ENCODE measurements at places on chromosomes 4 and X.
A peak's percentile ranks its signal among the peaks of the same experiment; 100 is the strongest.

- no peak for DNase-seq
These were observed 44.6 kb upstream of the VCX start for GRCh38 chrX:7798327-7798726.

GRCh38 chrX:150455215-150455608 is 92.1 kb downstream of the MAMLD1 start:
- DNase-seq, result no peak

DNA sequence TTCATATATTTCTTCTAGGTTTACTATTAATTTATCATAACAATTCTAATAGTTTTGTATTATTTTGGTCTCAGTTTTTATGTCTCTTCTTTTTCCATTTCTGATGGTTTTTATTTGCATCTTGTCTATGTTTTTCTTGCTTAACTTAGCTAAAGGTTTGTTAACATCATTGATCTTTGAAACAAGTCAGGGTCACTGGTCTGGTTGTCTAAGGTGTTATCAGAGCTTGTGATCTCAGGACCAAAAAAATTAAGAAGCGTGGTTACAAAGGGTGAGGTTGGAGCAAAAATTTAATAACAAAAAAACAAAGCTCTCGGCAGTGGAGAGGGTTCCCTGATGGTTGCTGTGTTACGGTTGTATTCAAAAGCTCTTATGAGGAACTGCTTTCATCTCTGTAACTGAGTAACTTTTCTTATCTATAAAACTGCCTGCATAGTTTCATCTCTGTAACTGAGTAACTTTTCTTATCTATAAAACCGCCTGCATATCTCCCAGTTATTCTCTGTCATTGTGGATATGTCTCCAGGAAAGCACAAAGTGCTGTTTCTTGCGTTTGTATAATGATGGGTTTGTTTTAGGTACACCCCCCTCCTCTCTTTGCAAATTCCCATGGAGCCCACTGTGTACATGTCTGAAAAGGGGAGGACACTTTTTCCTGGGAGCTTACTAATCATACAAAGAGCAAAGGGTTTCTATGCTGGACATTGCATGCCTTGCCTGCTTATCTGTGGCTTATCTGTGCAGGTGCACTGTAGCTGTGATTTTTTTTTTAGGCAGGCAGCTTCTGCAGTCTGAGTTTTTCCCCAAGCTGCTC is 62.4 kb upstream of the UGT2B15 start:
- no peak for DNase-seq

DNA sequence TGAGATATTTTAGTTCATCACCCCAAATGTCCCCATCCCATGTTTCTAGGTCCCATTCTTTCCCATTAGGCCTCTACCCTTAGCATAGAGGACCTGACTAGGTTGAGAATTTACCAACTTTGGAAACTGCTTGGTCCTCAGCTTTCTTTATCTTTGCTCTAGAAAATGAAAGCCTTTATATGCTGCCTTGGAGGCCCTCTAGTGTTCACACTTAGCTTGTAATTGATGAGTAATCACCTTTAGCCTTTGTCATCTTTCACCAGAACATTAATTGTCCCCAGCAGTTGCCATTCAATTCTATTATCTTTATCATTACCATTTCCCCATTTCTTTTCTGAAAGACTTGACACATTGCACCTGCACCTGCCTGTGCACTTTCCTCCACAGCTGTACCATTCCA is 589.2 kb upstream of the NR3C2 start:
- DNase-seq, result no peak

DNA sequence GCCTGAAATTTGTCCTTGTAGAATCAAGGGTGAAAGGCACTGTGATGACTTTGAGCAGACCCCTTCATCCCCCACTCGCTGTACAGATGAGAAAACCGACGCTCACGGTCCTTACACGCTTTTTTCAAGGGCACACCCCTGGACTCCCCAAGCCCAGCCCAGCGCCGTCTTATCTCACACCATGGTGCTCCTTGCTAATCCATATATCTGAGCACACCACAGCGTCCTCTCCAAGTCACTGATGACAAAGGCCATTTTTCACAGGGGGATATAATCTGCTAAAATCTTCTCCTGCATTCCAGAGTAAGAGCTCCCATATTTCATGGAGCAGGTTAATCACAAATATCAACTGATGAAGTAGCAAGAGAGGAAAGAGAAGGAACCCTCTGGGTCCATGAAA is 486.3 kb downstream of the BCOR start:
- no peak for DNase-seq

GRCh38 chr4:126541820-126542219 is 1090.9 kb upstream of the INTU start:
- DNase-seq, result no peak

DNA sequence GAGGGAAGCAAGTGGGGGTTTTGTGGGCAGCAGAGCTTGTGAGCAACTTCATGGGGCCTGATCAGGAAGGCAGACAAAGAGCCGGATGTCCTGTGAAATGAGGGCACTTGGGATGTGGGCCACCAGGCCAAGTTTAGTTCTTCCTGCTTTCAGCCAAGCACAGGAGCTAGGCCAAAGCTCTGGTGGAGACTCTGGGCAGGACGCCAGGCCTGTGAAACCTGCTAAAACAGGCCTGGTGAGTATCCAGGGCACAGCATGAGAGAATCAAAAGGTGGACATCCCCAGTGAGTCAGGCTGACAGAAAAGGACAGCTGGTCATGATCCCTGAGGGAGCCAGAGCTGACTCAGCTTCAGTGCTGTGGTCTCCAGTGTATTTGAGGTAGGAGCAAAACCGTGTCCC is 95.7 kb downstream of the NPNT start:
- DNase-seq, result no peak

DNA sequence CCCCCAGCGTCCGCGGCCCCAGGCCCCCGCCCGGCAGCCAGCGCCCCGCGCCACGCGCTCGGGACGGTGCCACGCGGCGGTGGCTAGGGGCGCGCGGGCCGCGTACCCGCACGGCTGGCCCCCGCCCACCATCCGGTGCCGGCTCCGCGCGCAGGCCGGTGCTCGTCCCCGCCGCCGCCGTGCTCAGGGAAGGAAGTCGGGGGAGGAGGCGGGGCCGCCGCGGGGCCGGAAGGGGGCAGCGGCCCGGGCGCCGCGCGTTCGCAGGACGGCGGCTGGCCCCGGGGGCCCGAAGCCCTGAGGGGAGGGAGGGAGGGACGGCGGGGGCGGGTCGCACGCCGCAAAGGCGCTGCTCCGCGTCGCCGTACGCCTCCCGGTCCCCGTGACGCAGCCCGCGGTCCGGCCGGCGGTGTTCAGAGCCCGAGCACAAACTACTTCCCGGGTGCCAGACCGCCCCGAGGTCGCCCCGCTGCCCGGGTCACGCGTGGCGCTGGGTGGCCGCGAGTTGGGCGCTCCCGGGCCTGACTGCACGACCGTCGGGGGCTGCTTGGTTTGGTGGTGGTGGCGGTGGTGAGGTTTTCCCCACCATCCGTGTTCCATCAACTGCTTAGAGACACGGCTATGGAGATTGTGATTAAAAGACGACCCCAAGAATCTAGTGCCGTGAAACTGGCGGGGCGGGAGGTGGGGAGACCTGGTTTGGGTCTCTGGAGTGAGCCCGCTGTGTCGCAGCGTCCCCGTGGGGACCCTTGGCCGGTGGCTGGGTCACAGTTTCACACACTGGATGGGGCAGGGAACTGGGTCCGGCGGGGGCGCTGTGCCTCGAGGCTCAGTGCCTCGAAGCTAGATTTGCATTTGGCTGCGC is at the start of gene DCTD:
Gene DCTD, minus strand, starts transcription at position 205 of the 862 bp plus-strand sequence. CDS start 1,818 bp downstream, outside the sequence.
- DNase-seq, result peak; percentile 16

GRCh38 chr4:92231511-92231910 is 72.3 kb upstream of the GRID2 start:
- DNase-seq, result no peak

- no peak for DNase-seq
These were observed 54.2 kb downstream of the ENOX2 start for GRCh38 chrX:130848763-130849162.

GRCh38 chr4:144316869-144317268 is 176.4 kb upstream of the GYPA start:
- no peak for DNase-seq

GRCh38 chr4:176359590-176359989 is 39.8 kb downstream of the SPCS3 start:
- DNase-seq, result no peak

GRCh38 chrX:24676403-24677024 is 17.2 kb upstream of the POLA1 start:
- no peak for DNase-seq

GRCh38 chr4:54054501-54054900 is 9.9 kb downstream of the CHIC2 start:
- DNase-seq, result no peak

GRCh38 chrX:12903646-12904045 is 2.8 kb upstream of the TLR8 start:
- DNase-seq, result no peak

- DNase-seq, result no peak
These were observed 108.1 kb downstream of the RAPGEF2 start for GRCh38 chr4:159210975-159211374.

GRCh38 chrX:139832718-139833309 is 100.0 kb downstream of the ATP11C start:
- DNase-seq, result no peak
